H7 (cell line): ENCODE measurements at places on chromosomes 7 and 10.

GRCh38 chr10:112208997-112209396 is 25.4 kb upstream of the GPAM start:
- no peak for DNase-seq

GRCh38 chr10:69065406-69066361 is 22.2 kb upstream of the SRGN start:
- DNase-seq: no peak

DNA sequence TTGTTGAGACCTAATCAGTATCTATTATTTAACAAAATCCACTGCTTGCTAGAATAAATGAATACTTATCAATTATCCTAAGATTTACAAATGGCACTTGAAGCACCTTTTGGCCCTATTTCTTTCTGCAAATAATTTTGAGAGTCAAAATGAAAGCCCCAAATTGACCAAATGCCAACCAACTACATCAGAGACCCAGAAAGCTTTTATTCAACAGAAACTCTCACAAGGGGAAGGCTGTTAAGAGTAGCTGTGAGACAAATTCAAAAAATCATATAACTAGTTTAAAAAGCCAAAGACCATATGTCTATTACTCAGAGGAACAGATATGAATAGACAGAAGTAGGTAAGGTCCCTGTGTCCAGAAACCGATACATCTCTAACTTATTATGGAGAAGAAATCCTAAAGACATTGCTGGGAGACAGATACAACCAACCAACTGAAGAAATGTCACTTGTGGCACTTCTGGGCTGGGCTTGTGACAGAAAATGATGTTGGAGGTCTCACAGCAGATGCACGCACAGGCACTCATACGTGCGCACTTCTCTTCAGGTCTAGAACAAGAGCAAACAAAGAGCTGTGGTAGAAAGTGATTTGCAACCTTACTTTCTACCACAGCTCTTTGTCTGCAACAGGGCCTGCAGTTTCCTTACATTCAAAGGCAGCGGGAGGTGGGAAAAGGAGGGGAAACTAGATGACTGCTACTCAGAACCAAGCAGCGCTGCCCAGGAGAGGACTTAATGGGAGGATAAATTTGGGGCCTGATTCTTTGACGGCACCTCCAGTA is 58.6 kb upstream of the KCNIP2 start:
- DNase-seq: peak; percentile 46

GRCh38 chr10:133079836-133080682 is 7.7 kb upstream of the ADGRA1 start:
- peak; percentile 97 for DNase-seq

DNA sequence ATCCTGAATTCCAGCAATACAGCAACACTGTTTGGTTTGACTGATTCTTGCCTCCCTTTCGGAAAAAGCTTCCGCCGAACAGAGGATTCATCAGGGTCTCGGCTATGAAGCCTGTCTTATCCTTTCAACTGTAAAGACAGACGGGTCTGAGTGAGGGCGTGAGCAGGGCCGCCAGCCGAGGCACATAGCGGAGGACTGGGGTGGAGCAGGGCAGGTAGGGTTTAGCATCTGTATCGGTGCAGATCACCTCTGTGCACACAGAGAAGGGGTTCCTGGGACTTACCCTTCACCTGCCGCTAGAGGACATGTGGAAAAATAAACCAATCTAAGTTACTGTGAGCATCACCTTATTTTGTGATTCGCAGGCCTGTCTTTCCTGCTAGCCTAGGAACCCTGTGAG is 656.9 kb upstream of the FOXK1 start:
- DNase-seq: no peak

- DNase-seq: no peak
These were observed 705.0 kb downstream of the PARD3 start for GRCh38 chr10:34109952-34110702.
